ENCODE measurements at places on chromosomes 2 and 18.

DNA sequence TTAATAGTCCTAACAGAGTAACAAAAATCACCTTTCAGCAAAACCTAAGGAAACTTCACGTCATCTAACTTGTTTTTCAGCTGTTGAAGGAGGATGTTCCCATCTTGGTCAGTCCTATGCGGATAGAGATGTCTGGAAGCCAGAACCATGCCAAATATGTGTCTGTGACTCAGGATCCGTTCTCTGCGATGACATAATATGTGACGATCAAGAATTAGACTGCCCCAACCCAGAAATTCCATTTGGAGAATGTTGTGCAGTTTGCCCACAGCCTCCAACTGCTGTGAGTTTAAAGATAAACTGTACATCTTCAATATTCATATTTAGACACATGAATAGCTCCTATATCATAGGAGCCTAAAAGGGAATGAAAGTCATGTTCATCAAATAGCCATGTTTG is 10.5 kb downstream of the COL3A1 start:
- no peak for DNase-seq

- DNase-seq = no peak
Measured at GRCh38 chr2:59779571-59779970, 773.9 kb downstream of the BCL11A start.

- DNase-seq = no peak
Measured at GRCh38 chr2:106638043-106638442, 150.9 kb downstream of the CD8B2 start.

DNA sequence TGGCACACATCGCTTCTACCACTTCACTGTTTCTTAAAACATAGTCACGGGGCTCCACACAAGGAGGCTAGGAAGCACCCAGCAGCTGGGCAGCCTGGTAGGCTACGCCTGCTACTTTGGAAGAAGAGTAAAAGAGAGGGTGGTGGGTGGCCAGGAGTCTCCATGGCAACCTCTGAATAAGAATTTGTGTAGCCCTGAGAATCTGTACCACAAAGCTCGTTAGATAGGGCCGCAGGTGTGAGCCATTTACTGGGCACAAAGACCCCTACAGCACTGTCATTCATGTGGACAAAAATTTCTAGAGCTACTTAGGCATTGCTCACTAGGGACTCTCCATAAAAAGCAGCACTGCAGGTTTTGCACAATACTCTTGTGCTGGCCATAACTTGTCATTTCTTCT is 166.4 kb upstream of the MSH6 start:
- no peak for DNase-seq

- no peak for DNase-seq
Measured at GRCh38 chr2:94990956-94991355, 34.6 kb upstream of the MAL start.

DNA sequence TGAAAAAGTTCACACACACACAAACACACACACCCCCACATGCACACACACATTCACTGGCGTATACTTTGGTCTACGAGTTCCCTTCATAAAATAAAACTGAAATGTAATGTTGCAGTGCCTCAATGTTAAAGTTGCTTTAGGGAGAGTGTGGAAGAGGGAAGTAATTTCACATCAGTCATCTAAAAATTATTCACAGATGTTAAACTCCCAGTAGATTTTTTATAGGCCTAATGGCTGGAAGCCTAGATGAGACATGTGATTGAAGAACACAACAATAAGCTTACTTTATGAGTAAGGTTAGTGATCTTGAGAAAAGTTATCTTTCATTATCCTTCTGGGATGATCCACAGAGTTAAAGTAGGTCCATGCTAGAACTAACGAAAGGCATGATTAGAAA is 506.7 kb upstream of the CNTNAP5 start:
- DNase-seq = no peak

- no peak for DNase-seq
Measured at GRCh38 chr2:123303731-123304130, 721.4 kb upstream of the CNTNAP5 start.

DNA sequence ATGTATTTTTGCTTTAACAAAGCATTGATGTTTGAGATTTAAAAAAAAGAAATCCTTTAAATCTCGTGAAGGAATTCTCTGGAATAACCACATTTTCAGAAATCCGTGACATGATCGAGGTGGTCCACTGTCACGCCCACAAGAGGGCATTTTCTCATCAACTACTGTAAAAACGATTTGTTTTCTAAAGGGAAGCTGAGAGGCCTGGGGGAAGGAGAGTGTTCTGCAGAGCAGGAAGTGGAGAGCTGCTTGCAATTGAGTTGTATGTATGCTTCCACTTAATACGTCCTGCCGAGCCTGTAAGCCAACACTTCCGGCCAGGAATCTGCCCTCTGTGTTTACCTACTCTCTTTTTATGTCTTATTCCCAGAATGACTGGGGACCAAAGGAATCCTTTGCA is 19.4 kb downstream of the KLHL29 start:
- DNase-seq = no peak

DNA sequence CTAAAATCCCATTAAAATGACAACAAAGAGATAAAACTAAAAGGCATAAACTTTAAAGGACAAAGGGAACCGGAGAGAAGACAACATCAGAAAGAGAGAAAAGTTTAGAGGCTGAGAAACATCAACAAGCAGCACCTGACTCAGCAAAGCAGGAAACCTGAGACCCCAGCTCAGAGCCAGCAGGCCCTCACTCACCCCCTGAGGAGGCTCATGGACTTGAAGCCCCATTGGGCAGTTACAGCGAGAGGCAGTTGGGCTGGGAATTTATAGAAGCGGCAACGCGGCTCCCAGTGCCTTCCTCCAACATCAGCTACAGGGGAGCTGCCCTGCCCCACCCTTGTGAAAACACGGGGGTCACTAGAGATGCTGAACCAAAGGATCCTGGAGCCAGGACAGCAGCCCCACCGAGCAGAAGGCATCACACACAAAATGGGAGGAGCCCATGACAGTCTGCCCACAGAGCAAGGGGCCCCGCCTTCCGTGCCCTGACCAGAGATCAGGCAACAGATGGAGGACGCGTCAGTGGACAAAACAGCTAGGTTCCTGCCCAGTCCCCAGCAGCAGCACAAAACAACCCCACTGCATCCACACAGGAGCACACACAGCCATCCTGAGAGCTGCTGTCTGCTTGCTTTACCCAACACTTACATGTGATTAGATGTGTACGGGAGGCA is 52.7 kb downstream of the CMPK2 start:
- no peak for DNase-seq

GRCh38 chr18:555705-556457 is 24.3 kb upstream of the CETN1 start:
- no peak for DNase-seq

- no peak for DNase-seq
Measured at GRCh38 chr2:139067874-139068273, 287.7 kb upstream of the NXPH2 start.

GRCh38 chr2:144146076-144146475 is 373.8 kb downstream of the ZEB2 start:
- DNase-seq = no peak

DNA sequence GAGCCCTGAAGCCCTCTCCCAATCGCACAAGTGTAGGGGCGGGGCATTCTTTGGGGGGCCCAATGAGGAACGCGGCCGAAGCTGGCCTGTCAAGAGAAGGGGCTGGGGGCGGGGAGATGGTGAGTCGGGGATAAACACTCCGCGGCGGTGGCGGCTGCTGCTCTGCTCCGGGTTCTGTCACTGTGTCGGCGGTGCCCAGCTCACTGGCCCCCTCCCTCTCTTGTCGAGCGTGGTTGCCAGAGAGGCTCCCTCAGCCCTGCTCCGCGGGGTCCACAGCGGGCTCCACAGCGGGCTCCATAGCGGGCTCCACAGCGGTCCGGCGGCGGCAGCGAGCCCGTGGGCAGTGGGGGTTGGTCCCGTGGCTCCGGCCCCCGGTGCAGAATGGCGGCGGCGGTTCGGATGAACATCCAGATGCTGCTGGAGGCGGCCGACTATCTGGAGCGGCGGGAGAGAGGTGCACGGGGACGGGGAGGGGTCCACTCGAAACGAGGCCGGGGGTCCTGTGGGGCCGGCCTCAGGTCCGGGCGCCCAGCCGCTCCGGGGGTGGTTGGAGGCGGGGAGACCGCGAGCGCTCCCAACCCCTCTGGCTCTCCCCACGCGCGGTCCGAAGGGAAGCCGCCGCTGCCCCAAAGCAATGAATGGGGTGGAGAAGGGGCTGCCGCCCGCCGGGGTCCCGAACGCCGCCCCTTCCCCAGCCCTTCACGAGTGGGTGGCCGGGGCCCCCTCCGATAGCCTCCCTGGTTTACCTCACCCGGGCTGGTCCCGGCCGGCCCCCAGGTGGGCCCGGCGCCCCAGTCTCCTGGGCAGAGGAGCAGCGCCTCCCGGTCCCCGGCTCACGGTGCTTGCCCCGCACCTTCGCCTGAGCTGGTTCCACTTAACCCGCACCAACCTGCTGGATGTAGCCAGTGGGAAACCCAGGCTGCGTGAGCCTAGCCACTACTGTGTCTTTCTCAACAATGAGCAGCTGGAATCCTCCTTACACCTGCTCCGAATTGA is at the start of gene MXD1:
TSS of gene MXD1 (plus strand) at position 160 of the 996 bp plus-strand sequence. CDS start at position 382, 222 bp downstream.
- peak; percentile 86 for DNase-seq

GRCh38 chr2:48512571-48512970 is 17.4 kb upstream of the STON1 start:
- DNase-seq = no peak

DNA sequence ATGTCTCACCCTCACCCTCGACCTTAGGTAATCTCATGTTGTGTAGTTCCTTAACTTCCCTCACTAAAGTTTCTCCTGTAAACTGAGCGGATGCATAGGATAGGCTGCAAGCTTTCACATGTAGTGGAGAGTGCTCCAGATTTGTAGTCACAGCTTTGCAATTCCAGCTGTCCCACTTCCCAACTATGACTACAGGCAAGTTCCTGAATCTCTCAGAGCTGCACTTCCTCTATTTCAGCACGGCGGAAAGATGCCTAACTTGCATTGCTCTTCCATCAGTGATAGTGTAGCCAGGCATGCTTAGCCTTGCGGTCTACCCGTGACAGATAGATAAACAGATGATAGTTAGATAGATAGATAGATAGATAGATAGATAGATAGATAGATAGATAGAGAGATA is 183.1 kb upstream of the CCDC68 start:
- DNase-seq = no peak

GRCh38 chr2:213316001-213316735 is 31.9 kb downstream of the SPAG16 start:
- DNase-seq = no peak

- no peak for DNase-seq
Measured at GRCh38 chr2:2788076-2788475, 457.0 kb upstream of the MYT1L start.

DNA sequence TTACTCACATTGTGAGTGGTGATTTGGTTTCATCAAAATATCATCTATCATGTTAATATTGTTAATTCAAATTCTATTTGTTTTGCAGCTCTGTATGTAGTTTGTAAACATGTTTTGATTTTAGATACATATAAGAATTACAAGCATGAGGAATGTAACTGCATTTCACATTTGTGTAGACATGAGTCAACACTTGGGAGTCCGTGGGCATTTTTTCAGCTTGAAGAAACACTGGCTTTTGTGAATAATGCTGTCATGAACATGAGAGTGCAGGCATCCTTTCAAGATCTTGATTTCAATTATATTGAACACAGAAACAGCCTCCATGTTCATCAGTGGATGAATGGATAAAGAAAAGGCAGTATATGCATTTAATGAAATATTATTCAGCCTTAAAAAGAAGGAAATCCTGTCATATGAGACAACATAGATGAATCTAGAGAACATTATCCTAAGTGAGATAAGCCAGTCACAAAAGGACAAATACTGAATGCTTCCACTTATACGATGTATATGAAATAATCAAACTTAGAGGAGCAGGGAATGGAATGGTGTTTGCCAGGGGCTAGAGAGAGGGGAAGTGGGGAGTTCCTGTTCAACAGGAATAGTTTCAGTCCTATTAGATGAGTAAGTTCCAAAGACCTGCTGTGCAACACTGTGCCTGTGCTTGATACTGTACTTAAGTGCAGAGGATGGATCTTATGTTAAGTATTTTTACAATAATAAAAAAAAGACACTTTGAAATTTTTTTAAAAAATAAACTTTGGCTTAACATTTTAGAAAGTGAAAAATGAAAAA is 194.9 kb downstream of the LRATD1 start:
- no peak for DNase-seq

- DNase-seq = no peak
Measured at GRCh38 chr2:179981085-179981484, 26.0 kb downstream of the CWC22 start.

DNA sequence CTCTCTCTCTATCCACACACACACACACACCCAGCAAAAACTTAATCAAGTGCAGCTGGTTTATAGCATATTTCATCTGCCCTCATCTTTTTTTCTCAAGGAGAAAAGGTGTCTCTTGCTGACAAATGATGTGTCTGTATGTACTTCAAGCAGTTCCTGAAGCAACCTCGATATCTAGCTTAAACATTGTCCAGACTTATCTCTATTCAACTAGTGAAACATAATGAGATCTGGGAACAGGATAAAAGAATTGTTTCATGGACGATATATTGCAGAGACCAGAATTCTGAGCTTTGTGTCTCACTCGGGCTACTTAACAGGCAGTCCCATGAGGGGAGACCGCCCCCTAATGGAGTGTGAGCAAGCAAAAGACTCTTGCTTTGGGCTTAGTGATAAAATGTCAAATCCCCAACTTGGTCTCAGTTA is 929.2 kb upstream of the SOX11 start:
- DNase-seq = no peak

DNA sequence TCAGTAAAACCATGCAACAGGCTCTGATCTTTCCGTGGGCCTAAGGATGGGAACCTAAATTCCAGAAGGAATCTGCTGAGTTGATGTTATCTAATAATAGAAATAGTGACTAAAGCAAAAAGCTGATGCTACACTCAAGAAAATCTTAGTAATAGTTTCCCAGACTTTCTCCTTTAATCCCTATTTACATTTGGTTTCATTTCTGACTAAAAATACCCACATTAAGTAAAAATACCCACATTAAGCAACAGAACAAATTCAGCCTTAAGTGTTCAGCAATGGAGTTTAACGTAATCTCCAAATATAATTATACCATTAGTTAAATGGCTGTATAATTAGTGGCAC is 50.3 kb downstream of the CCBE1 start:
- no peak for DNase-seq

DNA sequence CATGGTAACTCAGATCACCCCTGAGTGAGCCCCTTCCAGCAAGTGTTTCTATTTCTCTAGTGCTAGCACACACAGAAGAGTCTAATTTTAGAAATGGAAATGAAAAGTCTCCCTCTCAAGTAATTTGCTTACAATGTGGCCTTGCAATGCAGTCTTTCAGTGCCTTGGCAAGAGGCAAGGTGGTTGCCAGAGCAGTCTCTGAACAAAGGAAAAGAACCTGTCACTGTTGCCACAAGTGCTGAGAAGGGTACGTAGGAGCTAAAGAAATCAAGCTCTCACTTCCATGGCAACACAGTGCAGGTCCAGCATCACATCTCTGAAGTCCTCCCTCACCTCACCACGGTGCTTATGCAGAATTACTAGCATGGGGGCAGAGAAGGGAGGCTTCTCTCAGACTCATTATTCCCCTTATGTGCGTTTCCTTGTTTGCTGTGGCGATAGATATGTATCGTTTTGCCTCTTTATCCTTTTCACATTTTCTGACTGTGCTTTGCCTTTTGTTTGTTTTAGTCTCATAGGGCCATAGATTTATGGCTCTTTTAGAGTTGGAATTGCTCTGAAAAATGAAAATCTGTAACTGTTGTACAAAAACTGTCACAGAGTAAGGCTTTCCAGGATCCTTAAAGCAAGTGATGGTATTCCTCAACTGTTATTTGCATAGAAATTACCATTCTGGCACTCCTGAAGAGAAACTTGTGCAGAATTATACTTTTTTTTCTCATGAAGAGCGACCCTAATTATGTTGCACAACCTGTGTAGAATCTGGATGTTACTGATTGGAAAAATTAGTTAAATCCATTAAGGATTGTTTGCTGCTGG is 164.8 kb downstream of the CCDC85A start:
- no peak for DNase-seq
